ENCODE measurements at places on chromosomes 1 and 21. TPM values are rescaled to one million over a fixed set of nuclear protein-coding genes. Genes with fewer than 3 reads are reported as not detected.

The YARS1 gene
- 26.9 TPM for total RNA-seq

The LRRC38 gene
- total RNA-seq: 0.37 TPM

The RPTN gene
- not detected for total RNA-seq

The ERICH3 gene
- total RNA-seq: not detected

The SLC35F3 gene
- 0.43 TPM for total RNA-seq

The ATAD3C gene
- total RNA-seq: 0.55 TPM

- no peak for DNase-seq
Observed at GRCh38 chr21:40562242-40563002, 284.5 kb downstream of the DSCAM start.

- no peak for DNase-seq
Observed at GRCh38 chr21:34276711-34277425, 86.9 kb upstream of the KCNE2 start.

GRCh38 chr1:155001425-155001674 is 1.3 kb upstream of the ZBTB7B start:
- no peak for DNase-seq

DNA sequence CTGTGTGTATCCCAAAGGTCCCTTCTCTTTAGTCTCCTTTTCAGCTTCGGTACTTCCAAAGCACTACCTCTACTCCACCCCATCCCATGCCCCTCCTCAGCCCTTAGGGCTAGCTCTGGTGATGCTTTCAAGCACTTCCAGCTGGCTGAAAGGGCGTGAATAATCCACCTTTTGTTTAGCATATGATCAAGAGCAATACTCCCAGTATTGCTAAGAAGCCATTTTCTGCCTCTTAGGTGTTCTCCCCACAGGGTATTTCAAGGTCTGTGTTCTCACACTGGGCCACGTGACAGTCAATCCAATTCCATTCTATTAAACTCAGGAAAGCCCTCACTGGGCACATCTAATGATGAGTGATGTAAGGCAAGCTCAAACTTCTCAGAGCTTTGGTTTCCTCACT is 298.5 kb upstream of the PROX1 start:
- DNase-seq: no peak

GRCh38 chr1:5509664-5510452 is 482.4 kb downstream of the NPHP4 start:
- DNase-seq: peak; percentile 72

GRCh38 chr1:46687921-46688509 is 16.4 kb downstream of the TEX38 start:
- DNase-seq: no peak

GRCh38 chr1:198030682-198031081 is 113.5 kb downstream of the LHX9 start:
- no peak for DNase-seq

DNA sequence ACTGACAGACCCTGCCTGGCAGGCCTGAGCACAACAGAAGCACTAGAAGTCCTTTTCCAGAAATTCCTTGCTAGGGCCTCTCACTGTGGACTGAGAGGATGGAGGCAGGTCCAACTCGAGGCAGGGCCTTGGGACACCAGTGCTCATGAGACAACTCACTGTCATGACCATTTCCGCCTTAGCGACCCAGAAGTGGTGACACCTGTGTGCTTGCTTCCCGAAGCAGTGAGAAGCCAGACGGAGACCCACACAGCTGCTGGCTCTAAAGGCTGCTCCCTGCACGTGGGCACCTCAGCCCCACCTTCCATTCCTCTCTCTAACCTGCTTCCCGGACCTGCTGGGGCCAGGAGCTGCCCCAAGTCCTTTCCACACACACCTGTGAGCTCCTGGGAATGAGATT is 33.0 kb downstream of the KCNC4 start:
- no peak for DNase-seq

- peak; percentile 81 for DNase-seq
Observed at GRCh38 chr1:180863158-180863775, 49.4 kb upstream of the KIAA1614 start.

GRCh38 chr1:53956308-53957168 is 10.4 kb downstream of the LRRC42 start:
- DNase-seq: peak; percentile 25

- peak; percentile 54 for DNase-seq
Observed at GRCh38 chr1:111599781-111600693, 19.6 kb upstream of the RAP1A start.

GRCh38 chr1:207669528-207670009 is 24.6 kb downstream of the CR1L start:
- DNase-seq: no peak

Data from stomach (tissue), 19 donors.